ENCODE measurements at places on chromosomes 13 and 19.

- no peak for DNase-seq
Observed at GRCh38 chr13:73248711-73249580, 190.1 kb downstream of the KLF5 start.

DNA sequence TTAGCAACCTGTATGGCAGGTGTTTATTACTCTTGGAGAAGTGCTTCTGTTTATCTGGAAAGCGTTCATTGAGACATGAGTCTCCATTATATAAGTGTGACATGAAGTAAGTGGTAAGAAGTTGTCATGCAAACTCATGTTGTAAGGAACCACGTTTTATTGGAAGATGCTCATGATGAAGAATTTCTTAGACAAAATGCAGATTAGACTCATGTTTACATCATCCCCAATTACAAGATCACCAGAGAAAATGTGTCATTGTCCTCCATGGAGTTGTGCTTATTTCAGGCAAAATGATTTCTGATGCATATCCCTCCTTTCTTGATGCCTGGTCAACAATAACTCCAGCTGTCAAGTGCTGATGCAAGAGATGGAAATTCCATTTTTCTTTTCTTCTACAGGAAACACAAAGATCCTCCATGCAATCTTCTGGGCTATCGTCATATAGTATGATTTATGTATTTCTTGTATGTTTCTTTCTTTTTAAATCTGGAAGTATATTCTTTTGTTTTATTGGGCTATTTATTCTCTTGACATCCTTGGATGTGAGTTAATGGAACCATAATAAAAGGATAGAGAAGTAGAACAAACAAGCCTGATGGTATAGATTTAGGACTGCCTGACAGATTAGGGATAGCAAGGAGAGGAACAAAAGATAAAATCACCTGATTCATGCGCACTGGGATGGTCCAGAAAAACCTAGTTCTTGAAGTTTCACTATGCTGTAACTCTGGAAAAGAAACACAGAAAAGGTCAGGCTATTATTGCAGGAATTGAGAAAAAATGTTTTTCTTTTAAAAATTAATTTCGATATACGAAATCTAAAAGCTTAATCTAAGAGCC lies 50.7 kb upstream of the DIAPH3 start:
- no peak for DNase-seq

DNA sequence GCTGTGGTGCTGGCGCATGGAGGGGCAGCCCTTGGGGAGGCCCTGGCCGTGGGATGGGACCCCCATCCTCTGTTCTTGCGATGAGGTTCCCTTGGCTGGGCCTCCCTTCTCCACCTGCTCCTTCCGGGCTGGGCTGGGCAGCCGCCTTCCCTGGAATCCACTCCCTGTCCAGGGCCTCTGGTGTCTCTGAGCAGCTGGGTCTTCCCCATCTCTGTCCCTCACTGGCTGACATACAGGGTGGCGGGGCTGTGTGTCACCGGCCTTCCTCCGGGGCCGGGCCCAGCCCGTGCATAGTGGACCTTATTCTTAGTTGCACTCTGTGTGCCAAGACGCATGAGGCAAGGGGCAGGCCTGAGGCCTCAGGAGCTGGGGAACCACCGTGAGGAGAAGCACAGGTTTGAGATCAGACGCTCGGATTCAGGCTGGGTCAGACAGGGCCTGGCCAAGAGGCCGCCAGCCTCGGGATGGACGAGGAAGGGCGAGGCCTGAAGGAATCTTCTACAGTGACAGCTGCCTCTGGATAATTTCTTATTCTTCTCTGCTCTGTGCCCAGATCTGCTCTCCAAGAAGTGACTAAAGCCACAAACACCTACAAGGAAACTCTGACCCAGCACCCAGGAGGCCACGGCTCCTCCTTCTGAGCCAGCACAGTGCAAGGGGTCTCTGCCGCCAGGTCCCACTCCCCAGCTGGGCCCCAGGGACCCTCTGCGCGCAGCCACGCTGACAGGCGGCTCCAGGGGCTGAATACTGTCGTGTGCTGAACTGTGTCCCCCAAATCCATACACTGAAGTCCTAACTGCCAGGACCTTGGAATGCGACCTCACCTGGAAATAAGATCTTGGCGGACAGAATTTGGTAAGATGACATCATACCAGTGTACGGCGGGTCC lies 11.0 kb downstream of the SGTA start:
- no peak for DNase-seq

DNA sequence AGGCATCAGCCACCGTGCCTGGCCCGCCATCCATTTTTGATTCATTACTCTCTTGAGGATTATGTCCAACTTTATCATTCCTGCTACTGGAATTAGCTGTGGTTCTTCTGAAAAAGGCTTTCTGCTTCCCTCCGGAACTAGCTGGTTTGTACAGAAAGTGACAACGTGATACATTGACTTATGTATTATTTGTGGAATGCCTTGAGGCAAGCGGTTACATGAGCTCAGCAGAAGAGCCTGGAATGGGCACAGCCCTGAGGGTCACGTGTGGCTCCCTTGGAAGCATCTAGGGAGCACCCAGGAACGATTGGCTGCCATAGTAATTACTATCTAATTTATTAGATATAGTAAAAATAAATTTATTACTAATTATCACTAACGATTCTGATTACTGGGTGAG lies 14.4 kb upstream of the RETN start:
- DNase-seq = no peak

DNA sequence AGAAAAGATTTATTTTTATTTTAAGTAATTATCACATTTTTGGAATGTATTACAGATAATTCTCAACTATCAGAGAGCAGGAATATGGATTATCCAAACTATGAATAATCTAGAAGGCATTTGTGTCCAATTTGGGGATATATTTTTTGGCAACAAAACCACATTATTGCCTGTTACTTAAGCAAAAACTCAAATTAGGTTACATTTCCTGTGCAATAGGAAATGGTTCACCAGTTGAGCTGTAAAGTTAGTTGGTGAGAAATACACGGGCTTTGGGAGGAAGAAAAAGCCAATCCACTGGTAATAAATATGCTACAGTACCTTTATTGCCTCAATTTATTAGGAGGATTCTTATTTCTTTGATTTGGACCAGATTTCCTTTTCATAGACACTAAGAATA lies 1075.2 kb downstream of the PCDH9 start:
- DNase-seq = no peak

DNA sequence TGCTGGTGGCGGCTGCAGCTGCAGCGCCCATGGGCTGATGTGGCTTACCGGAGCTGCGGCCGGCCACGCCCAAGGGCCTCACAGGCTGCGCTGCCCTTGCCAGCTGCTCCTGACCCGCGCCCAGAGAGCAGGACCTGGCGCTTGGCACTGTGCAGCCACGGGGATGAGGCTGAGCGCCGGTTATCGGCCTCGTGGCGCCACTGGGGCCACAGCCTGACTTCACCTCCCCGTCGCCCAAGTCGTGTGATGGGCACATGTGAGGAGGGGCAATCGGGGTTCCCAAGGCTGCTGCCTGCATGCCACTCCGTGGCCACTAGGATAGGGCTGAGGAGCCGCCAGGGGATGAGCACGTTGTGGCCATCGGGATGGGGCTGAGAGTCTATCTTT lies 77.2 kb upstream of the PABPC3 start:
- no peak for DNase-seq

DNA sequence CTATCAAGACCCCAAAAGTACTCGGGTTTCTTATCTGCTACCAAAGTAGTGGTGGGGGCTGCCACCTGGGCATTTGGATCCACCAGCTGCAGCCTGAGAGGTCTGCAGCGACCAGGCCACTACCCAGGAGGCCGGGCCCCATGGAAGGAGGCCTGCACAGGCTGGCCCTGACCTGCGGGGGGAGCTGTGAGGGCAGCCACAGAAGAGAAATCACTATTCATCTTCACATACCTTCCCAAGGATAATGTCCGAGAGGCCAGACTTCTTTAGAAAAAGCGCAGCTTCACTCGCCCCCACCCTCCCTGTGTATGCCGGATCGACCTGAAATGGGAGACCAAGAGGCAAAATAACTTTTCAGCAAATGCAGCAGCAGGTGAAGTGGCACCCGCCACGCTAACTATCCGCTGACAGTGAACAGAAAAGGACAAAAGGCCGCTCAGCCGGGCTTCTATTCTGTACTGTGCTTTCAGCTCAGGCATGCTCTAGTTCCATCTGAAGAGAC lies 30.1 kb downstream of the EPS15L1 start:
- peak; percentile 64 for DNase-seq

- no peak for DNase-seq
Observed at GRCh38 chr13:78393286-78394142, 209.8 kb downstream of the POU4F1 start.

GRCh38 chr13:90502762-90503161 lies 844.7 kb upstream of the MIR17HG start:
- no peak for DNase-seq

DNA sequence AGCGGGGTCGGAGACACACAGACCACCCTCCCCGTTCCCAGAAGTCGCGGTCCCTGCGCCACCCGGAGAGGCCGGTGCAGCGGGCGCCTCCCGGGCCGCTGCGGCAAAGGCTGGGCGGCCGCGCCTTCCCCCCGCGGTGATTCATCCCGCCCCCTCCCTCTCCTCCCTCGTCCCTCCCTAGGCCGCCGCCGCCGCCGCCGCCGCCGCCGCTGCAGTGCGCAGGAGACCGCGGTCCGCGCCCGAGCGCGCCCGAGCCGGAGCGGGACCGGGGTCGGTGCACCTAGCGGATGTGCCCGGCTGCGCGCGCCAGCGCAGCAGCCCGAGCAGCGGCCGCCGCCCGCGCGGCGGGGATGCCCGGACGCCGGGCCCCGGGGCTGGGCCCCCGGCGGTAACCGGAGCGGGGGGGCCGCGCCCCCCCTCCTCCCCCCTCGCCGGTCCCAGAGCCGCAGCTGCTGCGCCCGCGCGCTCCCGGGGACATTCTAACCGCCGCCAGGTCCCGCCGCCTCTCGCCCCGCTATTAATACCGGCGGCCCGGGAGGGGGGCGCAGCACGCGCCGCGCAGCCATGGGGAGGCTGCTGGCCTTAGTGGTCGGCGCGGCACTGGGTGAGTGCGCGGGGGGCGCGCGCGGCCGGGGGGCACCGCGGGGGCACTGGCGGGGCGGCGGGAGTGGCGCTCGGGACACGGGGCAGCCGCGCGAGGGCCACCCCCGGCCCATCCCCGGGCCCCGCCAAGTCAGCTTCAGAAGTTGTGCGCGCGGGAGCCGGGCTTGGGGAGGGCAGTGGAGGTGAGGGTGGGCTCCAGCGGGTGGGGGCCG lies at the start of gene SCN1B:
Gene SCN1B (plus strand): TSS at position 214 of the 815 bp plus-strand sequence. CDS start 351 bp downstream, at position 565.
- DNase-seq = peak; percentile 4

- no peak for DNase-seq
Observed at GRCh38 chr13:111899714-111900389, 167.1 kb upstream of the SOX1 start.

DNA sequence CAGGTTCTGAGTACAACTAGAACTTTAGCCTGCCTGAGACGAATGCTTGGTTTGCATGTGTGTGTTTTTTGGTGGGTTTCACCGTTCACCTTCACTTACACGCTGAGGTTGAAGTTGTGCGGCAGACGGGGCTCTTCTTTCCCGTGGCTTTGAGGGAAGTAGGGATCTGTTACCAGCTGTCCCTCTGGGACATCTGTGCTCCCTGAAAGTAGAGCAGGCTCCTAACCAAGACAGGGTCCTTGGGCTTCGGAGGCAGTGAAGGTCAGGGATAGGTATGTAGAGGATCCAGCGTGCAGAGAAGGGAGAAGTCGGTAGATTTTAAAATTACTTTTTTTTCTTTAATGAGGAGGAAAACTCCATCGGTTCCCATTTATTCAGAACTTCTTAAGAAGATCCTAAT lies 48.7 kb downstream of the ZNF536 start:
- DNase-seq = no peak

DNA sequence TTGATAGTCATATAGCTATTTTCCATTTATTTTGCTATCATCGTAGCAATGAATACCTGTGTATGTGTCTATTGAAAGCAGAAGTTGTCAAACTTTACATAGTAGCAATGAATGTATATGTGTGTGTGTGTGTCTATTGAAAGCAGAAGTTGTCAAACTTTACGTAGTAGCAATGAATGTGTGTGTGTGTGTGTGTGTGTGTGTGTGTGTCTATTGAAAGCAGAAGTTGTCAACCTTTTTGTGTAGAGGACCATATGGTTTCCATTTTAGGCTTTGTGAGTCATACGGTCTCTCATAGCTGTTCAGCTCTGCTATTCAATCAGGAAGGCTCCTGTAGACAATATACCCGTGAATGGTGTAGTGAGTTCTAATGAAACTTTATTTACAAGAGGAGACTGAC lies 20.8 kb downstream of the NLRP4 start:
- DNase-seq = no peak

GRCh38 chr19:4429256-4429655 lies 26.8 kb downstream of the CHAF1A start:
- no peak for DNase-seq

- no peak for DNase-seq
Observed at GRCh38 chr19:45667620-45668341, at the start of gene GIPR. TSS of gene GIPR (plus strand) at chr19:45668221. CDS start at chr19:45669521, 1,300 bp downstream.

DNA sequence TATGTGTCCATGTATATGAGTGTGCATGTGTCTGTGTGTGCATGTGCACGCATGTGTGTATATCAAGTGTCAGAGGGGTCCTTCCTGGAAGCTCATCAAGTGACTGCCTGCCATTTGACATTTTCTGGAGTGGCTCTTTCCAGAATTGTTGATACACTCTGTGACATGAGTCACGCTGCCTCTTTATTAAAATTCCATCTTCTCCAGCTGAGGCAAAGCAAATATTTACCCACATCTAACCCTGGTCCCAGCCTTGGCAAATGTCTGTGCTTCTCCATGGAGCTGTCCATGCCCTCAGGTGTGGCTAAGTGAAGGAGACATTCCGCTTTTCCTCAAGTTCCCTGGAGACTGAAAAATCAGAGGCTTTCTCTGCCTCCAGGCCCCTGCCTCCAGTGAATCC lies 88.2 kb upstream of the MBNL2 start:
- DNase-seq = no peak

DNA sequence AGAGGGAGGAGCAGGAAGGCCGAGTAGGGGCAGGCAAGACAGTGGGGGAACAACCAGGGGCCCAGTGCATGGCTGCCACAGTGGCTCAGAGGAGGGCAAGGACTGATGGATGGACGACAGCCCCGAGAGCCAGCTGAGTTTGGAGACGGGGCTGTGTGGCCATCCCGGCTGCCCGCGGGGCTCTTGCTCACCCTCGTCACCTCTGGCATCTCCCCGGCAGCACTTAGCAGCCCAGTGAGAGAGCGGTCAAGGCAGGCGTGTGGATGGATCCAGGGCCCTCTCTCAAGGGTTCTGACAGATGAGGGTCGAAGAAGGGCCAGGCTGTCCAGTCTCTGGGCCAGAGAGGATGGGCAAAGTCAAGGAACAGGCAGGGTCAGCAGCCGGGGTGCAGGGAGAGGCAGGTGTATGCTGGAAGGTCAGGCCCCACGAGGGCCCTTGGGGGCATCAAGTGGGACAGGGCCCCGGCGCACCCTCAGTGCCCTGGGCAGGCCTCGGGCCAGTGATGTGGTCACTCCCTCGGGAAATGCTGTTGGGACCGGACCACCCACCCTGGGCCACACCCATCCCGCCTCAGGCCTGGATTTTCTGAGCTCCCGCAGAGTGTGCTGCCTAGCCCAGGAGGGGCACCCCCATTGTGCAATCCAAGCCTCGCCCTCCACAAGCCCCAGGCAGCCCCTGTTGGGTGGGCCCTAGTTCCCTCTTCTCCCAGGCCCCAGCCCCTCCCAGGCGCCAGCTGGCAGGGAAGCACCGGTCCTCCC lies 56.4 kb upstream of the TPM4 start:
- no peak for DNase-seq
